ENCODE measurements at places on chromosomes 1 and 21. TPM values are rescaled to one million over a fixed set of nuclear protein-coding genes. Genes with fewer than 3 reads are reported as not detected.

Gene AMY1B
- total RNA-seq, result not detected

Gene HEYL
- total RNA-seq, result not detected

Gene LRRC3
- 0.66 TPM for total RNA-seq

Gene HOOK1
- under 0.01 TPM for total RNA-seq

Gene NGF
- 10.1 TPM for total RNA-seq

Gene C1orf115
- total RNA-seq, result 0.50 TPM

Gene SPRR2A
- total RNA-seq, result not detected

Gene BRINP2
- total RNA-seq, result not detected
